Colonic mucosa (tissue), 4 donors: ENCODE measurements at places on chromosomes 4 and X. TPM values are rescaled to one million over a fixed set of nuclear protein-coding genes. Genes with fewer than 3 reads are reported as not detected.

C4orf36 gene
- total RNA-seq, result not detected

SLC30A9 gene
- total RNA-seq, result 81.8 TPM

IGSF1 gene
- 0.10 TPM for total RNA-seq

DNA sequence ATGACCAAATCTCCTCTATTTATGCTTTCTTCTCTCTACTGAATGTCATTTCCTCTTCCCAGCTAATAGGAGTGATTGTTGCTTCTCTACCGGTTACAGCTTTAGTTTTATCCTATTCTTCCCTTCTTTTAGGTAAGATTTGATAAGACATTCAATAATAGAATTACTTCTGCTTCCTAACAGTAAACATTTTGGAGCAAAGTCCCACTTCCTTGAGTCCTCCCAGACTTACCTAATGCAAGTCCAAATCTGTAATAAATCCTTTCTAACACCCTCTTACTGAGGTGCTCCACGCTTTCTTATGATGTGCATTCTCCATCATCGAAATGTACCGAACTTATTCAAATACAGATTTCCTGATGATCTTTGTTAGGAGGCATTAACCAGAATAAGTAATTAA lies 79.2 kb upstream of the GPM6A start:
- no peaks in the 10 kb centered on the region for H3K4me1 ChIP-seq
- H3K4me3 ChIP-seq, result no peak overlapping the region
- no peak overlapping the region for H3K27ac ChIP-seq
- H3K27me3 ChIP-seq, result no peaks in the 10 kb centered on the region
- H3K36me3 ChIP-seq, result no peaks in the 10 kb centered on the region
- DNase-seq, result no peak

PGAM4 gene
- not detected for total RNA-seq

DNA sequence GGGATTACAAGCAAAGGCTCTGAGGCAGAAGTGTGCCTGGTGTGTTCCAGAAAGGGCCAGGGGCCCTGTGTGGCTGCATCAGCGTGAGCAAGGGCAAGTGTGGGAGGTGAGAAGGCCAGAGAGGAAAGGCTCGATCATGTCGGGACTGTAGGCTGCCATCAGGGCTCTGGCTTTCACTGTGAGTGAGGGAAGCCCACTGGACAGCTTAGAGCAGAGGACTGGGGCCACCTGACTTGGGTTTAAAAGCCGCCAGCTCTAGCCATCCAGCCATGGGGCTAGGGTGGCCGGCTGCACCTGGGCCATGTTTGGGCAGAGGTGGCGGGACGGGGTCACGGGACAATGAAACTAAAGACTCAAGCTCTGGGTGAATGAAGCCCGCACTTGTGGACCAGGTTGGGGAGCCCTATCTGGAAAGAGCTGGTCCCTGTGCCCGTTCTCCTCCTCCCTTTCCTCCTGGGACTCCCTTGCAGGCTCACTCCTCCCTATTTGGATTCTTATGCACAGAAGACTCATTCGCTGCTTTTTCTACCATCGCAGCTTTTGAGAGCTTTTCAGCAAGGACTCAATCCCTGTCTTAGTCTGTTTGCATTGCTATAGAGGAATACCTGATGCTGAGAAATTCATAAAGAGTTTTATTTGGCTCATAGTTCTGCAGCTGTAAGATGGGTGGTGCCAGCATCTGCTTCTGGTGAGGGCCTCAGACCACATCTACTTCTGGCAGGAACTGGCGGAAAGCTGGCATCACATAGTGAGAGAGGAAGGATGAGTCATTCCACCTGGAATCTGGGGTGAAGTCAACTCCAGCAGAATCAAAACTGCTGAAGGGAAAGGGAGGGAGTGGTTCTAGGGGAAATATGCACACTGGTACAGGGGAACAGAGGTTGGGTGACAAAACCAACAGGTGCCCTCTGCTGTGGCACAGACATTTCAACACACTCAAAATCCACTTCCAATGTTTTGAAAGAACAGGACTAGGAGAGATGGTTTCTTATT lies 15.3 kb downstream of the CTAG1B start:
- no peaks in the 10 kb centered on the region for H3K27me3 ChIP-seq
- H3K4me3 ChIP-seq, result no peak overlapping the region
- H3K36me3 ChIP-seq, result no peaks in the 10 kb centered on the region
- H3K4me1 ChIP-seq, result no peaks in the 10 kb centered on the region
- H3K27ac ChIP-seq, result no peak overlapping the region
- no peak for DNase-seq

HPGDS gene
- 1.5 TPM for total RNA-seq

DNA sequence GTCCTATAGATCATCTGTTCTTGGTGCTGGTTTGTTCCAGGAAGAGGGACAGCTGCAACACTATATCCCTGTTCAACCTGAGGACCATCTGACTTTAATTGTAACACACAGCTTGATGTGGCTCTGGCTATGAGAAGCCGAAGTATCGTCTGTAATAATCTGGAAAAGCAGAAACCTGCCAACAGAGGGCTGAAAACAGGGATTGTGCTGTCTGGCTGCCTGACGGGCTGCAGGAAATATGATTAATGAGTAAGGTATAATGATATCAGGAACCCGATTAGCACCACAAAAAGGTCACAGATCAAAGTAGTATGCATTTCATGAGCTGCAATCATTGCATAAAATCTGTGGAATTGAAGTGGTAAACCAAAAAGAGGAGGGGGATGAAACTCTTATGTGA lies 170.4 kb upstream of the MAB21L2 start:
- H3K4me1 ChIP-seq, result no peaks in the 10 kb centered on the region
- H3K4me3 ChIP-seq, result no peak overlapping the region
- H3K27ac ChIP-seq, result no peak overlapping the region
- no peaks in the 10 kb centered on the region for H3K36me3 ChIP-seq
- no peak for DNase-seq

DNA sequence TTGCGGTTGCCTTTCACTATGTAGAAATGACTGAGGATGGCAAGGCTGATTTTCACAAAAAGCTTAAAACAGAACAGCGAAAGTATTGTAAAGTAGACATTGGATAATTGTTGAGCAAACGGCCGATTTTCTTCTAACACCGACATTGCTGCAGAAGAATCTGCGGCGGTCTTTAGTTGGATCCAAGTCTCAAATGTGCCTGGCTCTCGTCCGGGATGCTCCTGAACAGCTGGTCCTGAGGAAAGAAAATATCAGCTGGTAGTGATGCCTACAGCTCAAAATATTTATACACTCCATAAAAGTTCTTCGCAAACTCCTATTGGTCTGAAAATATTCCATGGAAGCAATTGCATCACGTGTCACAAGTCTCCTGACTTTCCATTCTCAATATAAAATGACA lies at the start of gene ASB5:
TSS of gene ASB5 (minus strand) at position 260 of the 400 bp plus-strand sequence. CDS start at position 146, 114 bp downstream.
- H3K27ac ChIP-seq, result no peak within 1 kb of the TSS
- no peaks in the 10 kb centered on the region for H3K4me1 ChIP-seq
- H3K27me3 ChIP-seq, result no peaks in the 10 kb centered on the region
- H3K4me3 ChIP-seq, result no peak within 1 kb of the TSS
- no peak for DNase-seq

USP17L20 gene
- not detected for total RNA-seq

GRCh38 chr4:106767991-106768390 lies 268.1 kb downstream of the DKK2 start:
- no peak overlapping the region for H3K27ac ChIP-seq
- DNase-seq, result no peak
- H3K27me3 ChIP-seq, result no peaks in the 10 kb centered on the region
- H3K4me1 ChIP-seq, result no peaks in the 10 kb centered on the region
- H3K4me3 ChIP-seq, result no peak overlapping the region
- no peaks in the 10 kb centered on the region for H3K36me3 ChIP-seq

DNA sequence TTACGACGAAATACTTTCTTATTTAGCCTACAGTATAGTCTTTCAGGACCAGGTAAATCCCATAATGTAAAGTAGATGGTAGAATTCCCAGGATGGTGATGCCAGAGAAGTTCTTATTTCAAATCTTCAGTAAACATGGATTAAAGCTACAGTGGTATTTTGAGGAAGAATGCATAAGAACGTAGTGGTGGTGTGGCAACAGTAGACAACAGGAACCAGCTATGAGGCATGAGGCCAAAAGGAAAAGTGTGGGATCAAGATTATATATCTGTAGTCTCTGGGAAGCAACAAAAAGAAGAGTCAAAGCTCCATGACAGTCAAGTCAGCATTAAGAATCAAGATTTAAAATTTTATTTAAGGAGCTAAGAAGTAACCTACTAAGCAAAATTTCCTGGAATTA lies 60.2 kb downstream of the METTL14 start:
- H3K27me3 ChIP-seq, result no peaks in the 10 kb centered on the region
- no peak overlapping the region for H3K27ac ChIP-seq
- no peaks in the 10 kb centered on the region for H3K36me3 ChIP-seq
- no peak for DNase-seq
- H3K4me1 ChIP-seq, result no peaks in the 10 kb centered on the region

GRCh38 chr4:25131926-25132325 lies 28.3 kb downstream of the SEPSECS start:
- H3K27ac ChIP-seq, result no peak overlapping the region
- H3K36me3 ChIP-seq, result no peaks in the 10 kb centered on the region
- DNase-seq, result no peak

GRCh38 chr4:94746746-94747145 lies 11.0 kb upstream of the BMPR1B start:
- H3K4me1 ChIP-seq, result no peaks in the 10 kb centered on the region
- no peaks in the 10 kb centered on the region for H3K36me3 ChIP-seq

BEX3 gene
- 44.9 TPM for total RNA-seq

MAD2L1 gene
- 13.7 TPM for total RNA-seq

GRCh38 chr4:8477095-8477635 lies 36.6 kb downstream of the TRMT44 start:
- DNase-seq, result no peak
- no peak overlapping the region for H3K4me3 ChIP-seq
- H3K27ac ChIP-seq, result no peak overlapping the region
- H3K36me3 ChIP-seq, result no peaks in the 10 kb centered on the region
- H3K4me1 ChIP-seq, result no peaks in the 10 kb centered on the region

CD38 gene
- total RNA-seq, result 2.5 TPM

TNMD gene
- not detected for total RNA-seq
